Cardiac fibroblast (primary cell): ENCODE measurements at places on chromosomes 3 and 15.

DNA sequence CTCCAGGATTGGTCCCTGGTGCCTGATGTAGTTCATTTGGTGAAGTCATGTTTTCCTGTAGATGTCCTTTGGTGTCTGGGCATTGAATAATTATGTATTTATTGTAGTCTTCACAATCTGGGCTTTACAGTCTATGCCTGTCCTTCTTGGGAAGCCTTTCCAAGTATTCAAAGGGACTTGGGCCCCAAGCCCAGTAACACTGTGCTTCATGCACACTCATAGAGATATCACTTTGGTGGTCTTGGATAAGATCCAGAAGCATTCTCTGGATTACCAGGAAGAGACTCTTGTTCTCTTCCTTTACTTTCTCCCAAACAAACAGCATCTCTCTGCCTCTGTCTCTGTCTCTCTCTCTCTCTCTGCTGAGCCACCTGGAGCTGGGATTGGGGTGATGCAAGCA lies 281.1 kb upstream of the GOLGA6L4 start:
- DNase-seq = no peak

DNA sequence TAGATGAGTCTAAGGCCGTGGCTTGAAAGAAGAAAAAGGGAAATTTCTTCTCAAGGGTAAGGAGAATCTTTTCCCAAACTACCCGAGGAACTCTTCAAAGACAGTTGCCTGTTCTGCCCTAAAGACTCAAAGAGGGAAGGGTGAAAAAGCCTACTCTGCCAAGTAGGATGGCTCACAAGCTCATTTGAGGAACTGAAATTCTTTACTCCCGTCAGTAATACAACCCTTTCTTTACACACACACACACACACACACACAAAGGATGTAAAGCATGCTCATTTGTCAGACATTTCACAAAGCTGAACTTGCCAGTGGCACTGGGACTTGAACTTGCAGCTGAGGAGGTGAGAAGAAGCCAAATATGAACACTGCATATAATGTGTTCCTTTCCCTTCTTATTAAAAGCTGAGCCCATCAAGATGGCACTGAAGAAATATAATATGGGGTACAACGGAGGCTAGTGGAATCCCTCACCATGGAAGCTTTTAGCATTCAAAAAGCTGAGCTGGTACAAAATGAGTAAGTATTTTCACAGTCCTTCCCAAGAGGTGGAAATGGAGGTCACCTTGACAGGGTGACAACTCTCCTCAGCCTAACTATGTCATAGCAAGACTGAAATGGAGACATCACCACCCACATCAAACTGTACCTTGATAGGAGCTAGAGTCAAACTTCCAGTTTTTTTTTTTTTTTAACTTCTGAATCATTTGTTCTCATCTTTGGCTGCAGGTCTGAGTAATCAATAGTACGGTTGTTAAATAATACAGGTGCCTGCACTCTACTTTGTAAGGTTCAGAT lies 57.6 kb downstream of the TAFA4 start:
- DNase-seq = no peak

- no peak for DNase-seq
Measured at GRCh38 chr3:5498981-5499380, 311.5 kb downstream of the EDEM1 start.

DNA sequence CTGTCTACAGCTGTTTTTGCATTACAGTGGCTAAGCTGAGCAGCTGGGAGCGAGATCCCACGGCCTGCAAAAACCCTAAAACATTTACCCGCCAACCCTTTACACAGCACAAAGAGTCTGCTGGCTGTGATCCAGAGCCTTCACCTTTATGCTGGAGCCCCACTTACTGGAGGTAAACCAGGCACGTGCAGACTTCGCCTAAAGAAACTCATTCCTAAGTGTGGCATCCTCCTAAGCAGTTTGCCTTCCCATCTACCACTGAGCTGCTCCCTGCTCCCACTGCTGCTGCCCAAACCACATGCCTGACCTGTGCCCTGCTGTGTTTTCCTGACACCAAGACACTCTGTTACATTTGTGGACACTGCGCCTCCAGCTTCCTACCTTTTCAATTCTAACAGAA lies 53.0 kb downstream of the CHSY1 start:
- DNase-seq = no peak

- no peak for DNase-seq
Measured at GRCh38 chr3:118229196-118229595, 805.5 kb downstream of the IGSF11 start.

DNA sequence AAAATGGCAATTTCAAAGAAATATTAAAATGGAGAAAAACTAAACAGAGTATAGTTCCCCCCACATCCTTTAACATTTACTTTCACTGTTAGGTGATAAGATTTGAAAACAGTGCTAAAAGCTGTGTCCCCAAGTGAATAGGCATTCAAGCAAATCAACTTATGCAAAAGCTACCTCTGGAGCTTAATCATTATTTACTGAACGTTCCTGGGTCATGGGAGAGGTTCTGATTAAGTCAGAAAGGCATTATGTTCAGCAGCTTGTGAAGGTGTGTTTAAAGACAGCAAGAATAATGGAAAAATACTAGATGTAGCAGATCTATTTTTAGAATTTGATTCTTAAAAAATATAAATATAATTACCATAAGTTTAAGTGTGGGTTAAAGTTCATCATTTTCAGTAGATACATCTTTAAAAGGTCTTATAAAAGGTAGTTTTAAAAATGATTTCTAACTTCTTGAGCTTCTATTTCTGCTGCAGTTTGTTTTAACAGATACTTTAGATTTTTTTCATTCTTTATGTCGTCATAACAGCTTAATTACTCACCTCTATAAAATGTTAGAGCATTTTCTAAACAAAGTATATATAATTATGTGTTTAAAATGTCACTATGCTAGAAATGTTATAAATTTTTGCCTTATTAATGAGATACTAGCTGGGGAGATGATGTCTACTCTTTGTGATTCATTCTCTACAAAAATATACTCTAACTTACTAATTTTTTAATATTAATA lies 127.9 kb downstream of the MITF start:
- peak; percentile 50 for DNase-seq

DNA sequence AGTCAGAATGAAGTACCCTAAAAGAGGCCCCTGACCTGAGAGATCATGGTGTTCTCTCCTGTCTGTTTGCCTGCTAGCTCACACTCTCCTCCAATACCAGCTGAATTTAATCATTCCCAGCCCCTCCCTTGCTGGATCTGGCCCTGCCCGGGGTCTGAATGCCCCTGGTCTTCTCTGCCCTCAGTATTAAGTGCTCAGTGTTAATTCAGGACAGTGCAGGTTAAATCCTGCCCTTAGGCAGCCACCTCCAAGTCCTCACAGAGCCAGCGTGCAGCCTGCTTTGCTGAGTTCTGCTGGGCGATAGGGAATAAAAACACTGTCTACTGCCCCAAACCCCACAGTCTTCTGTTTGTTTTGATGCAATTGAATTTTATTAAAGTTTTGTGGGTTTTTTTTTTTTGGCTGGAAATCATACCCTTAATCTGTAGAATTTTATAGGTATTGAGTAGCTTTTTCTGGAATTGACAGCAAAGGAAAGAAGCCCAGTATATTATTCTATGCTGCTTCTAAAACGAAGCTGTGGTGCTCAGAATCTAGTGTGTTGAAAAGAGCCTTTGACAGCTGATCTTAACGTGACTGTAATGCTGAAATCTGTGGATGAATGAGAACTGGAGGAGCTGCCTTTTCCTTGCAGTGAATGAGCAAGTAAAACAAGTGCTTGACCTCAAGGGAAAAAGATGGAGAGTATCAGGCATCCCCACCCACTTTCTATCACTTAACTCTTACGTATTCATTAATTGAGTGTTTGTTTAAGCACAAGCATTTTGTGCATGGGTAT lies 12.3 kb upstream of the BDH1 start:
- DNase-seq = no peak

GRCh38 chr3:24495326-24495994 lies 810 bp upstream of the THRB start:
- no peak for DNase-seq

DNA sequence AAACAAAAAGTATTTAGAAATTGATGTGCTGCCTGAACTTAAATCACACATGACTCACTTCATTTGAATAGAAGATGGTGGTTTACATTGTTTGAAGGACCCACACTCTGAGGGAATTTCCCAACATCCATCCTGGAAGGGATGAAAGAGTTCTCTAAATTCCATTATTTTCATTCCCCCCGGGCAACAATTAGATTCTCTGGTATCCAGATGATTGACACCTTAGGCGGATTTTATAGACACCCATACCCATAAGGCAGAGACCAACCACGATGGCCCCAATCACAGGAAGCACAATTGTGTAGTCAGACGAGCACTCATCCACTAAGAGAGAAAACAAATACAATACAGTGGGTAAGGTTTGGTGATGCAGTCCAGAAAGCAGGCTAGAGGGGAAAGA lies 24.6 kb upstream of the MCCC1 start:
- DNase-seq = peak; percentile 85

DNA sequence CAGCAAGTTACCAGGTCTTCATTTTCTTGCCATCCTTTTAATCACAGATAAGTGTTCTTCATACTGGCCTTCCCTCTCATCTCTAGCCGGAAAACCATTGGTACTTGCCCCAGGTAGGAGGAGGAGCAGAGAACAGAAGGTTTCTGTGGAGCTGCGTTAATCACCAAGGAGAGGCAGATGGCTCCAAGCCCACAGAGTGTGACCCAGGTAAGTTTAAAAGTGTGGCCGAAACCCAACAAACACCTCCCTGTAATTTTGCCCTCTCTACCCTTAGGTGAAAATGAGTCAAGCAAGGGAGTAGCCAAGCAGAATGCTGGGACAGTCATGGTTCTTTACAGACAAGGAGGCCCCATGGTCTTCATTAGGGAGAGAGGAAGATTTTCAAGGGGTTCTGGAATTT lies 37.3 kb downstream of the NFKBIZ start:
- DNase-seq = no peak

- DNase-seq = no peak
Measured at GRCh38 chr15:86863226-86863915, 783.7 kb downstream of the AGBL1 start.

DNA sequence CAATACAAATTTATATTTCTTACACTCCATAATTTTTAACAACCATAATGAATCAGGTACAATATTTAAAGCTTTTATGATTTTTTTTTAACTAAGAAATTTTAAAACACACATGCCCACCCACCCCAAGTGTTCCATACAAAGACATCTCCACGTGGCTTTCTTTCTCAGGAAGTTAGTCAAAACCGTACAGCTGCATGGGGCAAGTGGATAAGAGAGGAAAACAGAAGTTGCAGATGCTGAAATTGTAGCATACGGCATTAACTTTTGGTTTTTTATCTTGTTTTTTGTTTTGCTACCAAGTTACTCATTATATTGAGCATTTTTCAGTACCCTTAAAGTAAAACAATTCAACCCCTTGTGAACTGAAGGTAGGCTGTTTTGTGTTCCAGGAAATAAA lies 14.8 kb downstream of the GNB4 start:
- no peak for DNase-seq

- no peak for DNase-seq
Measured at GRCh38 chr3:64157150-64158035, 67.9 kb downstream of the PRICKLE2 start.

DNA sequence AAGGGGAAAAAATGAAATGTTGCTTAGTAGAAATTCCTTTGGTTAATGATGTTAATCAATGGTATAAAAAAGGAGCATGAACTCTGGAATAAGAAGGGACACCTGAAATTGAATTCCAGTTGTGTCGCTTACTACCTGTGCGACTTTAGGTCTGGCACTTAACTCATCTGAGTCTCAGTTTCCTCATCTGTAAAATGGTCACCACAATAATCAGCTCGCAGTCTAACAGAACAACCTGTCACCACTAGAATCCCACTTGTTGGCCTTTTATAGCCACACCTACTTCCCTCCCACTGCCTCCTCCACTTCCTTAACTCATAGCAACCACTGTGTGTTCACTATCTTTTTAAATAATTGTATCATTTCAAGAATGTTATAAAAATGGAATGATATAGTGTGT lies 2.5 kb downstream of the PLAAT1 start:
- DNase-seq = no peak

DNA sequence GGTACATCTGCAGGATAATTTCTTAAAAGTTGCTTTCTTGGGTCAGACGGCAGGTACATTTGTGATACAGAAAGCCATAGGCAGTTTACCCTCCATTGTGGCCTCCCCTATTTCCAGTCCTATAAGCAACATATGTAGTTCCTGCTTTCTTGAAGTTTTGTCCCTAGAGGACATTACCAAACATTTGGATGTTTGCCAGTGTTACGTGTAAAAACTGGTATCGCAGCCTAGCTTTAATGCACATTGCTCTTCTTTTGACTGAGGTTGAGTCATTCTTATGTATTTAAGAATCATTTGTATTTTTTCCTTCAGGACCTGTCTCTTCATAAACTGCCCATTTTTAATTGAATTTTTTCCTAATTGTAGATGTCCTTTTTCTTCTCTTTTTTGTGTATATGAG lies 114.3 kb downstream of the DIPK2A start:
- peak; percentile 69 for DNase-seq

DNA sequence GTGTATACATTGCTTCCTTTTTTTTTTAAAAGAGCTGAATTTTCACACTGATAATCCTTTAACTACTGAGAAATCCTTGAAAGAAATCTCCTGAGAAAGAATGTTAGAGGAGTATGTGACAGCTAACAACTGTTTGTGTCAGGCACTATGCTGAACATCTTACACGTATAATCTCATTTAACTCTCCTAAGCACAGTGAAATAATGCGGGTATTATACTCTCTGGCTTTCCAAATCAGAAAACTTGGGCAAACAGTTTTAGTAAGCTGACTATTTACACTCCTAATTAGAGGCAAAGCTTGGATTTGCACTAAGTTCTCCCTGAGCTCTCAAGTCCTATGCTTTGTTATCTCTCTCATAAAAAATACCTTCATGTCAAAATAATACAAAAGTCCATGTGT lies 69.3 kb downstream of the SMARCC1 start:
- DNase-seq = no peak

DNA sequence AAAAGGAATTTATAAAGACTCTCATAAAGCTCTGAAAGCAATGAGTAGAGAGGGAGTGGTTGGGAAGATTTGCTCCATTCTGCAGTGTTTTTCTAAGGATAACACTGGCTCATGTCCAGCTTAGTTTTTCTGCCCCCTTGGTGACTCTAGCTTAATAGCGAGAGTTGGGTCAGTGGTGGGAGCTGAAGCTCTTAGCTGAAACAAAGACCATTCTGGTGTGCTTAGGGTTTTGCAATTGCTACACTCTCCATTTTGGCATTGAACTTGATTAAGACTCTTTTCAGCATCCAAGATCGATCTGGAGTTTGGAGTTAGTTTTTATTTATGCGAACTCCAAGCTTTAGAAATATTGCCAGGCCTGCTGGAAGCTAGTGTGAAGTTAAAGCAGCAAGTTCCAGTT lies 98.0 kb downstream of the ATG7 start:
- DNase-seq = peak; percentile 69

- DNase-seq = no peak
Measured at GRCh38 chr3:134643150-134643675, 7.6 kb downstream of the KY start.

- no peak for DNase-seq
Measured at GRCh38 chr3:117490716-117491115, 781.1 kb downstream of the TUSC7 start.

DNA sequence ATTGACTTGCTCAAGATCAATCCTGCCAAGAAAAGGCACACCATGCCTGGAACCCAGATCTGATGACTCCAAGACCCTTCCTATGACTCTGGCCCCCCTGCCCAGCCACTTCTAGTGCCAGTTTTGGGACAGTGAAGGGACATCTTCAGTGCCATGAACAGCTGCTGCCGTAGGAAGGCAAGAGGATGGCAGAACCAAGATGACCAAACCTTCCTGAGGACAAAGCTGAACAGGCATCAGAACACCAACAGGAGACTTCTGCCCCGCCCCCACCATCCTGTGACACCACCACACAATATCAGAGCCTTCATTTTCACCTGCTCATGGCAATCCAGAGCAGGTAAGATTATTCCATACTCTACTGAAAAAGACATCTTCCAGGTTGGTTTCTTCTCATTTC lies 33.0 kb downstream of the ZNF445 start:
- DNase-seq = no peak
